Kidney epithelial cell (primary cell): ENCODE measurements at places on chromosomes 6 and 20.

- DNase-seq = no peak
Observed at GRCh38 chr6:11381801-11382513, 149.5 kb upstream of the NEDD9 start.

DNA sequence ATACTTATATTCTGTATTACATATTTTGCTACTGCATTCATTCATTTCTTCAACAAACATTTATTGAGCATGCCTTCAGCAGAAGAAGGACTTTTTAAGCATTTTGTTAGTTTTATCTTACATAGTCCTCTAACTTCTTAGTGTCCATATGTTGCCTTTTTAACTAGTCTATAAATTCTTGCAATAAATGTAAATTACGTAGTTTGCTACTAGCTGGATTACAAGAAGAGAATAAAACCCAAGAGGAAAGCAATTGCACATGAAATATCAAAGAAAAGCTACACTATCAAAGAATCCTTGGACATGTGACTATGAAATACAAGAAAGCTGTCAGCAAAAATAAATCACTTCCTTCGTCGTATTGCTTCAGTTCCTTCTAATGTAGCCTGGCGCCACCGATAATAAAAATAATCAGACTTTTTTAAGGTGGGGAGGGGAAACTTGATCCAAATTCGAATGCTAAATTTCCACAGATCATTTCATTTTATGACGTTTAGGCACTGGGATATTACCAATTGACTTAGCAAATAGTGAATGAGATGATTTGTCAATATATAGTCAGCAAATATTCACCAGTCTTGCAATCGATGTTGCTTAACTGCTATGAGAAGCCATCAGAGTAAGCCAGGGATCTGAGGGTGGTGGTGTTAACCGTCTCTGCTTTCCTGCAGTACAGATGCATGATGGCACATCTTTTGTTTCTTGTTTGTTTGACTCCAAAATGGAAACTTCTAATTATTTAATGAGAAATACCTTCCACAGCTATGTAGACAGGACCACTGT, 258.7 kb upstream of the EXOC2 start:
- no peak for DNase-seq

DNA sequence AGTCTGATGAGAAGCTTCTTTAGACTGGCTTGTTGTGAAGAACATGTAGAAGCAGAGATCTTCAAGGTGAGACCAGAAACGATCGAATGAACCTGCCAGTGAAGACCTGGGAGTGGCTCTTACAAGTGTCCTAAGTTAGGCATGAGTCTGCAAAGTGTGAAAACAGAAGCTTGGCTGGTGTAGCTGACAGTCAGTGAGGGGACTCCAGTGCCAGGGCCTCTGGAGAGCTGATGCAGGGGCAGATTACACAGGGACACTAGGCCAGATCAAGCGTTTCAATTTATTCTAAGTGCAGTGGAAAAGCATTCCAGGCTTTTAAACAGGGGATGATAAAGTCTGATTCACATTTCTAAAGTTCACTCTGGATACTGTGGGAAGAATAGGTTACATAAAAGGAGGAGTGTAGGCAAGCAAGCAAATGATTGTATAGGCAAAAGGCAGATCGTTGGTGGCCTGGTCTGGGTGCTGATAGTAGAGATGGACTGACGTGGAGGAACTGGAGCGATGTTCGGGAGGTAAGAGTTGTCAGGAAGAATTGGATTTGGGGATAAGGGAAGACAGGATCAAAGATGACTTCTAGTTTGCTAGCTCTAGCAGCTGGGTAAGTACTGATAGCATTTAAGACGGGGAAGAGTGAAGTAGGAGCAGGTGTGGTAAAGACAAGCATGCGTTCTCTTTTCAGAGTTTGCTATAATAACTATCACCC, 133.5 kb downstream of the MAN1A1 start:
- DNase-seq = no peak

DNA sequence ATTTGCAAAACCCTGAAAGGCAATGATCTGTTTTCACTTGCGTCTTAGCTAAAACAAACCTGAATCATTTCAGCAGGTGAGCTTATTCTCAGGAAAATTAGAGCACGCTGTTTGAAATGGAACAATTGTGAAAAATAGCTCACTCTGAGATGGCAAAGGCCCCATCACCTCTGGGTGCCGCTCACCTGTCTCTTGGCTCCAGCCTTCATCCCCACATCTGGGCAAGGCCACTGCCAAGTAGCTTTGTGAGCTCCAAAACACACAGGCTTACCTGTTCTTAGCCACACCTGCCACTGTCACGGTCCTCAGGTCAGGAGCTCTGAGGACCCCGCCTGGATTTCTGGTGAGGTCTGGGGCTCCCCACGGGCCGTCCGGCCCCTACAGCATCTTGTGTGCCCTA, 66.7 kb downstream of the SMOC2 start:
- no peak for DNase-seq

- no peak for DNase-seq
Observed at GRCh38 chr6:19317431-19317986, 519.7 kb upstream of the ID4 start.

DNA sequence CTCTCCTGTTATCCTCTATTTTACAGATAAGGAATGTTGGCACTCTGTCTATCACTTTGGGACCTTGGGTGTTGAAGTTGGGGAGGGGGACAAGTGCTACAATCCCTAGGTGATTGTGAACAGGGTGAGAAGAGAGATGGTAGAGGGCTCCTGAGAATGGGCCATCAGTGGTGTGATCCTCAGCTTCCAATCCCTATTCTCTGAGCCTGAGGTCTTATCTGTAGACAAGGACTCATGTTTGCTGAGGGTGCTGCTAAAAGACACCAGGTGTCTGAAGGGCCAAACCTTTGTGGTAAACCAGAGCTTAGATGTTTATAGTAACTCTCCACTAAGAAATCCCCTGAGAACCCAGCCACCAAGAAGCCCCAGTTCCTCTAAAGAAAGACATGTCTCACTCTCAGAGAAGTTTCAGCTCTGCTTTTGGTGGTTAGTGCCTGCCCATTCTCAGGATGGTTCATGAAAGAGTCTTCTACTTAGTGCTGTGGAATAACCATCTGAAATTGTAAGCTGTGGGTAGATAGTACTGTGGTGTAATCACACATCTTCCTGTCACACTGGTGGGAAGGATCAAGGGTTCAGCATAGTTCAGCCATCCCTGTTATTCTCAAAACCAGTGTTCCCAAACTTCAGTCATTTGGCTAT, 58.2 kb upstream of the IL20RA start:
- DNase-seq = no peak

DNA sequence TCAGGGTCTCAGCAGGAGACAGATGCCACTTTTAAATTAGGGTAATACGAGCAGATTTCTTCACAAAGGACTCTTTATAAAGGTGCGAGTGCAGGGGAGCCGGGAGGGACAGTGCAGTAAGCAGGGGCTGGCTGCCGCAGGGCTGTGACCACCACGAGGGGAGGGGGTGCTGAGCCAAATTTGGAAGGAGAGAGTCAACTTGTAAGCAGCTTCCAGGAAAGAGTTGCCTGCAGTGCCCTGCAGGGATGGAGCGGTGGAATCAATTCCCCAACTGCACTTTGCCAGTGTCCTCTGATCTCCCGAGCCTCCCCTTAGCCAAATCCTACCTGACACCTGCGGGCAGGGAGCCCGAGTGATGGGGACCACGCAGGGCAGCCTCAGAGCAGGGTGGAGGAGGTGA, 13.9 kb upstream of the CCDC167 start:
- no peak for DNase-seq

DNA sequence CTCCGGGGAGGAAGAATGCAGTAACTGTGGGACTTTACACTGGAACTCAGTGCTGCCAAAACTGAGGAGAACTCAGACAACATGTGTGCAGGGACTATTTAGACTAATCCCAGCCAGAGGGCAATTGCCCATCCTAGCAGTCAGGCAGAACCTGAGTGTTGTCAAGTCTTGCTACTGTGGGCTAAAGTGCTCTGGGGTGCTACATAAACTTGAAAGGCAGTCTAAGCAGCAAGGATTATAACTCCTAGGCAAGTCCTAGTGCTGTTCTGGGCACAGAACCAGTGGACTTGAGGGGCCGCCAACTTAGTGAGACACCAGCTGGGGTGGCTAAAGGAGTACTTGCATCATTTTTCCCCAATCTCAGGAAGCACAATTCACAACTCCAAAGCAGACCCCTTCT, 363.8 kb upstream of the PTCHD4 start:
- DNase-seq = no peak

- DNase-seq = no peak
Observed at GRCh38 chr20:62558779-62559178, 83.0 kb upstream of the GATA5 start.

- DNase-seq = no peak
Observed at GRCh38 chr6:159012201-159012600, 12.2 kb upstream of the RSPH3 start.

GRCh38 chr6:82786248-82786647, 279.4 kb downstream of the UBE3D start:
- DNase-seq = peak; percentile 2

- DNase-seq = no peak
Observed at GRCh38 chr20:57178582-57179111, 87.8 kb downstream of the BMP7 start.

DNA sequence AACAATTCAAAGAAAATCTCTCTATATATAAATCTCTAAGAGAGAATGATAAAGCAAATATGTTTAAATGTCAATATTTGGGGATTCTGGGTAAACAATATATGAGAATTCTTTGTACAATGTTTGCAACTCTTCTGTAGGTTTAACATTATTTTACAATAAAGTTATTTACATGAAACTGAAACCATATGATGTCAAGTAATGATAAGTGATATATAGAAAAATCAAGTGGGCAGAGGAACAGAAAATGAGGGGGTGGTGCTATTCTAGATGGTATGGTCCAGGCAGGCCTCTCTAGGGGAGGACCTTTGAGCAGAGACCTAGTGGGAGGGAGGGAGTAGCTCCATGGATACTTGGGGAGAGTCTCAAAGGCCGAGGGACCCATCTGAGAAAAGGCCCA, 16.4 kb upstream of the SCRT2 start:
- DNase-seq = no peak

DNA sequence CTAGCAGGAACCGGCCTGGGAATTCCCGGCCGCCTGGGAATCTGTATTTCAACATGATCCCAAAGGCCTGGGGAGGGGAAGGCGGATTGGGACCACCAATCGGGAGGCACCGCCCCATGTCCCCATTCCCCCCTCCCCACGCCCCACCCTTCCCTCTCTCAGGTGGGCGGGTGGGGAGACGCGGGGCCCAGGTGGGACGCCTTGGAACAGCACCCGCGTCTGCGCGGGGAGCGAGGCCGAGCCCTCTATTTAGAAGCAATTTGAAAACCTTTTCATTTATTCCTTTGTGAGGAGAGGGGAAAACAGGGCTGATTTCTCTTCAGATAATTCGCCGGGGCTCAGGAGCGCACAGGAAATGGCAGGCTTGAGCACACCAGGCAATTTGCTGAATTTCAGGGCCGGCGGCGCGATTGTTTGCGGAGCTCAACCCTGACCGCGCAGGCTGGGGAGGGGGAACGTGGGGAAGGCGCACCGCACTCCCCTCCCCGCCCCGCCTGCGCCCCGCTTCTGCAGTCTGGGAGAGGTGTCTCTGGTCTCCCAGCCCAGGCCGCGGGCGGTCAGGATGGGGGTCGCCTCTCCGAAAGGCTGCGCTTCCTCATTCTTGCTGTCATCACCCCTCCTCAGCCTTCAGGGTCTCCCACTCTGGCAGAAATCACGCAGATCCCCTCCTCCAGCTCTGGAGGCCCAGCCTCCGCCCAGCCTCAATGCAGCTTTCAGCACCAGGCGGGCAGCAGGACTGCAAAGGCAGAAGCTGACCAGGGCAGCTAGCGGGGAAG, 170.0 kb downstream of the GRM4 start:
- DNase-seq = no peak

DNA sequence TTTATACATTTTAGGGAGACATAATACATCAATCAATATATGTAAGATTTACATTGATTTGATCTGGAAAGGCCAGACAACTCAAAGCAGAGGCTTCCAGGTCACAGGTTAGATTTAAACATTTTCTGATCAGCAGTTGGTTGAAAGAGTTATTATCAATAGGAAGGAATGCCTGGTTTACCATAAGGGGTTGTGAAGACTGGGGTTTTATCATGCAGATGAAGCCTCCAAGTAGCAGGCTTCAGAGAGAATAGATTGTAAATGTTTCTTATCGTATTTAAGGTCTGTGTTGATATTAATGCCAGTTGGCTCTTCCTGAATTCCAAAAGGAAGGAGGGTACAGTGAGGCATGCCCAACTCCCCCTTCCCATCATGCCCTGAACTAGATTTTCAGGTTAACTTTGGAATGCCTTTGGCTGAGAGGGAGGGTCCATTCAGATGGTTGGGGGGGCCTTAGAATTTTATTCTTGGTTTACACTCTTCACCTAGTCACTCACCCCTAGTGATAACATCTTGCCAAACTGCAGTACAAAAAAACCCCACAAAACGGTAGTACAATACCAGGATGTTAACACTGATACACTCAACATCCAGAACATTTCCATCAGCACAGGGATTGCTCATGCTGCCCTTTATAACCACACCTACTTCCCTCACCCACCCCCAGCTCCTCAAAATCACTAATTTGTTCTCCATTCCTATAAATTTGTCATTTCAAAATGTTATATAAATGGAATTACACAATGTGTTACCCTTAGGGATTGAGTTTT, 259.6 kb upstream of the PLN start:
- no peak for DNase-seq

DNA sequence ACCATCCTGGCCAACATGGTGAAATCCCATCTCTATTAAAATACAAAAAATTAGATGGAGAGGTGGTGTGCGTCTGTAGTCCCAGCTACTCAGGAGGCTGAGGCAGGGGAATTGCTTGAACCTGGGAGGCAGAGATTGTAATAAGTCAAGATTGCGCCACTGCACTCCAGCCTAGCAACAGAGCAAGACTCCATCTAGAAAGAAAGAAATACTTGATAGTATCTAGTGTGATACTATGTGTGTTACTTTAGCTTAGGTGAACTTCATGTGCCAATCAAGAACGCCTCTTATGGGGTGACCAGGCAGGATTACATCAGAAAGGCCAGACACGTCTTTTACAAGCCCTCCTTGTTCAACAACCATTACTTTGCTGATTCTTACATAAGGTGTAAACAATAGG, 107.1 kb downstream of the TMEM170B start:
- no peak for DNase-seq

DNA sequence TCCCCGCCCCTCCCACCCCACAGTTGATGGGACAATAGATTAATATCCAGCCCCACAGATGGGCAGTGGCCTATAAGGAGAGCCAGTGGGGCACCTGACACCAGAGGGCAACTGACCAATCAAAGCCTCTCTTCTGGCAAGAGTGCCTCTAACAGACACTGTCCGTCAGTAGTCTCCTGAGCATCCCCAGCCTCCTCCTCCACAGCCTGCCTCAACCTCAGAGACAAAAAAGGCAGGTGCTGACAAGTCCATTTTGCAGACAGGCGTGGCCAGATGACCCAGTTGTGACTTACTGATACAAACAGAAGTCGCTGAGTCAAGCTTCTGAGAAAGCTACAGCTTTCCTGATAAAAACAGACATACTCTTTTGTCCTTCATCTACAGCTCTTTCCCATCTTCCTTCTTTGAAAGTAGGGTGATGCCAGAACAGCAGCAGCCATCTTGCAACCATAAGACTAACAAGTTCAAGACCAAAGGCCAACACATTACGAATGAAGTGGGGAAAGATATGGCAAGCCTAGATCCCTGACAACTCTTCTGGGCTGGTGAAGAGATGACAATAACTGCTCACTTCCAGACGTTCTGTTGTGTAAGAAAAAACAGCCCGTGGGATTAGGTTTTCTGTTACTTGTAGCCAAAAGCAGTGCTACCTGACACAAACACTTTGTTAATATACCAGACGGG, 12.3 kb downstream of the PPIL1 start:
- DNase-seq = no peak
